Large intestine (tissue), 12 donors: ENCODE measurements at places on chromosomes 13 and 19. TPM values are rescaled to one million over a fixed set of nuclear protein-coding genes. Genes with fewer than 3 reads are reported as not detected.
A peak's percentile ranks its signal among the peaks of the same experiment; 100 is the strongest.

Gene FCAR
- polyA plus RNA-seq = not detected

Gene PTPRH
- 28.1 TPM for polyA plus RNA-seq

Gene NAXD
- polyA plus RNA-seq = 37.0 TPM

Gene RGL3
- 5.3 TPM for polyA plus RNA-seq

Gene SLC7A10
- polyA plus RNA-seq = 20.9 TPM

Gene LIM2
- not detected for polyA plus RNA-seq

Gene KLK6
- polyA plus RNA-seq = 0.58 TPM

Gene CGB2
- not detected for polyA plus RNA-seq

Gene ARHGAP45
- polyA plus RNA-seq = 14.0 TPM

GRCh38 chr13:87677496-87678371, 6.6 kb downstream of the SLITRK5 start:
- no peaks in the 10 kb centered on the region for H3K36me3 ChIP-seq
- H3K27ac ChIP-seq = no peak overlapping the region
- H3K4me3 ChIP-seq = peak overlapping the region; percentile 28

GRCh38 chr19:4738734-4739133, 15.1 kb upstream of the DPP9 start:
- no peaks in the 10 kb centered on the region for H3K4me1 ChIP-seq
- no peaks in the 10 kb centered on the region for H3K36me3 ChIP-seq
- H3K27ac ChIP-seq = no peak overlapping the region
- H3K4me3 ChIP-seq = no peak overlapping the region

- no peaks in the 10 kb centered on the region for H3K36me3 ChIP-seq
- DNase-seq = peak; percentile 37
- H3K27me3 ChIP-seq = no peaks in the 10 kb centered on the region
- no peak overlapping the region for H3K4me3 ChIP-seq
Measured at GRCh38 chr13:57527114-57527735, 104.3 kb upstream of the PCDH17 start.

DNA sequence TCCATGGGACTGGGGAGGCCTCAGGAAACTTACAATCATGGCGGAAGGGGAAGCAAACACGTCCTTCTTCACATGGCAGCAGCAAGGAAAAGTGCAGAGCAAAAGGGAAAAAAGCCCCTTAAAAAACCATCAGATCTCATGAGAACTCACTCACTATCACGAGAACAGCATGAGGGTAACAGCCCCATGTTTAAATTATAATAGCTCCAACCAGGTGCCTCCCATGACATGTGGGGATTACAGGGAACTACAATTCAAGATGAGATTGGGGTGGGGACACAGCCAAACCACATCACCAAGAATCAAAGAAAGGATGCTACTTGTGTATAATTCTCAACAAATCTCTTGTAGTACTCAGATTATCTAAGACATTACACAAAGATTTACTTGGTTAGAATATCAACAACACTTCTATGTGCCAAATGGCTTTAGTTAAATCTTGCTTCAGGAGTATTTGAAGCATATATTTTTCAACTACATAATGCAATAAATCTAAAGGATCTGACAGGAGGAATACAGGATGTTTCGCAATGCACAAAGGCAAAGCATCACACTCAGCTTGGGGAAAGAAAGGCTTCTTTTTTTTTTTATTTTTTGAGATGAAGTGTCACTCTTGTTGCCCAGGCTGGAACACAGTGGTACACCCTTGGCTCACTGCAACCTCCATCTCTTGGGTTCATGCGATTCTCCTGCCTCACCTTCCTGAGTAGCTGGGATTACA, 180.0 kb downstream of the LHFPL6 start:
- no peaks in the 10 kb centered on the region for H3K4me1 ChIP-seq
- DNase-seq = no peak
- no peak overlapping the region for H3K4me3 ChIP-seq
- H3K36me3 ChIP-seq = no peaks in the 10 kb centered on the region

DNA sequence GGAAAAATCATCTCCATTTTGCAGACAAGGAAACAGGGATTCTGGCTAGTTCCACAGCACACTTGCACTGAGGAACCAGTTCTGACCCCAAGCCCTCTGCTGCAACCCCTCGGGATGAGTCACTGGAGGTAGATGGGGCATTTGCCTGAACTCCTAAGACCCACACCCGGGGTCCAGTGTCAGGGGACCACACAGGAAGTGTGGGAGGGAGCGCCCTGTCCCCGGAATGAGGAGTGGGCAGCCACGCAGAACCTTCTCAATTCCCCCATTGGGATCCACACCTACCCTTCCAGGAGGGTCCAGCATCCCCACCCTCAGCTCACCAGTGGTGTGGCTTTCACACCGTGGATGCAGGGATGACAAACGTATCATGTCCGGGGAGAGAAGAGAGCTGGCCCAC, 62.7 kb downstream of the TSHZ3 start:
- no peak overlapping the region for H3K4me3 ChIP-seq
- DNase-seq = no peak
- H3K36me3 ChIP-seq = no peaks in the 10 kb centered on the region
- no peaks in the 10 kb centered on the region for H3K4me1 ChIP-seq
- no peaks in the 10 kb centered on the region for H3K27me3 ChIP-seq

DNA sequence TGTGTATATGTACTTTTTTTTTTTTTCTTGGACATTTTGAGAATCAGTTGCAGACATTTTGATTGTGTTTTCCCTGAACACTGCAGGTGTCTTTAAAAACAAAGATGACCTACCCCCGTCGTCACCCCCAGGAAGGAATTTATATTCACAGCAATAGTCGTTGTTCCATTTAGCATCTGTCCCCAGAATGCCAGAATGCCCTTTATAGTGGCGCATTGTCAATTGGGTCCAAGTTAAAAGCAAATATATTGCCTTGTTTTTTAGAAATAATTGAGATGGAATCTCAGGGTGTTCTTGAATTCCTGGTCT, 1.8 kb upstream of the RNF225 start:
- H3K4me1 ChIP-seq = peaks cover 3% of the 10 kb centered on the region
- peaks cover 29% of the 10 kb centered on the region for H3K27me3 ChIP-seq
- no peak for DNase-seq
- peaks cover 56% of the 10 kb centered on the region for H3K36me3 ChIP-seq
- H3K4me3 ChIP-seq = no peak overlapping the region

GRCh38 chr13:40549500-40550094, 116.8 kb downstream of the FOXO1 start:
- no peaks in the 10 kb centered on the region for H3K4me1 ChIP-seq
- no peak for DNase-seq
- H3K4me3 ChIP-seq = no peak overlapping the region
- no peaks in the 10 kb centered on the region for H3K27me3 ChIP-seq
- no peak overlapping the region for H3K27ac ChIP-seq

GRCh38 chr13:41971848-41972247, 10.9 kb upstream of the VWA8 start:
- no peaks in the 10 kb centered on the region for H3K36me3 ChIP-seq
- no peaks in the 10 kb centered on the region for H3K4me1 ChIP-seq
- no peaks in the 10 kb centered on the region for H3K27me3 ChIP-seq

- no peaks in the 10 kb centered on the region for H3K27me3 ChIP-seq
- no peaks in the 10 kb centered on the region for H3K4me1 ChIP-seq
- H3K27ac ChIP-seq = no peak overlapping the region
- H3K36me3 ChIP-seq = no peaks in the 10 kb centered on the region
Measured at GRCh38 chr13:47865883-47866282, 135.2 kb downstream of the SUCLA2 start.

- no peaks in the 10 kb centered on the region for H3K36me3 ChIP-seq
- H3K27ac ChIP-seq = no peak overlapping the region
- no peak overlapping the region for H3K4me3 ChIP-seq
- no peak for DNase-seq
- no peaks in the 10 kb centered on the region for H3K27me3 ChIP-seq
- H3K4me1 ChIP-seq = peaks cover 3% of the 10 kb centered on the region
Measured at GRCh38 chr13:24110011-24110410, 50.5 kb upstream of the SPATA13 start.

- H3K4me1 ChIP-seq = no peaks in the 10 kb centered on the region
- DNase-seq = no peak
- H3K4me3 ChIP-seq = no peak overlapping the region
- H3K27ac ChIP-seq = no peak overlapping the region
- H3K27me3 ChIP-seq = no peaks in the 10 kb centered on the region
Measured at GRCh38 chr19:54792814-54793213, 10.6 kb upstream of the KIR2DL4 start.

- H3K4me3 ChIP-seq = no peak overlapping the region
- DNase-seq = no peak
- H3K4me1 ChIP-seq = no peaks in the 10 kb centered on the region
- H3K27ac ChIP-seq = no peak overlapping the region
- no peaks in the 10 kb centered on the region for H3K27me3 ChIP-seq
Measured at GRCh38 chr19:51735759-51736449, 12.1 kb upstream of the HAS1 start.

DNA sequence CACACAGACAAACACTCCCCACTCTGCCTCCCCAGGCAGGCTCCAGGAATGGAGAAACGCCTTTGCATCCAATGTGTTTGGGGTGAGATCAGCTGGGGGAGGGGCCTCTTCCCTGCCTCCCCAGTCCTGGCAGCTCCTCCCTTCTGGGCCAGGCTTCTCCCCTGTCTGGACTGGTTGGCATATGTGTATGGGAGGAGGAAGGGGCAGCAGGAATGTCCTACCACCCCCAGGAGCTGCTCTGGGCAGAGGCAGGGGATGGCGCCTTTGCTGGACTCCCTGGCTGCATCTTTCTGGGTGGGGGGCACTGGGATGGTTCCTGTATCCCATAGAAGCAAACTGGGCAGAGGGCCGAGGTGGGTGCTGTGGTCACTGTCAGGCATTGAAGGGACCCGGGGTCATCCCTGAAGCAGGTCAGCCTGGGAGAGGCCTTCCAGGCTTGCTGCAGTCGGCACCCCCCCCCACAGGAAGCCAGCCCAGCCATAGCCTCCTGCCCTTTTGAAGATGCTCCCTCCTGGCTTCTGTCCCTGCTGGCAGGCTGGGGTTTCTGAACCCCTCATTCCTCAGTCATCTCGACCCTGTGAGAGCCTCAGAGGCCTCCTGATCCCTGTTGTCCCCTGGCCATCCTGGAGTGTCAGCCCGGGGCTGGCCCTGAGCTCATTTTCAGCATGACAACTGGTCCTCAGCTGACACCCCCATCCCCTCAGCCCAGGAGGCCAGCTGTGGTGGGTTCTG, 21.2 kb upstream of the SLC7A10 start:
- H3K4me3 ChIP-seq = no peak overlapping the region
- H3K27ac ChIP-seq = no peak overlapping the region
- H3K36me3 ChIP-seq = no peaks in the 10 kb centered on the region
- no peak for DNase-seq
- no peaks in the 10 kb centered on the region for H3K27me3 ChIP-seq
- peaks cover 17% of the 10 kb centered on the region for H3K4me1 ChIP-seq

DNA sequence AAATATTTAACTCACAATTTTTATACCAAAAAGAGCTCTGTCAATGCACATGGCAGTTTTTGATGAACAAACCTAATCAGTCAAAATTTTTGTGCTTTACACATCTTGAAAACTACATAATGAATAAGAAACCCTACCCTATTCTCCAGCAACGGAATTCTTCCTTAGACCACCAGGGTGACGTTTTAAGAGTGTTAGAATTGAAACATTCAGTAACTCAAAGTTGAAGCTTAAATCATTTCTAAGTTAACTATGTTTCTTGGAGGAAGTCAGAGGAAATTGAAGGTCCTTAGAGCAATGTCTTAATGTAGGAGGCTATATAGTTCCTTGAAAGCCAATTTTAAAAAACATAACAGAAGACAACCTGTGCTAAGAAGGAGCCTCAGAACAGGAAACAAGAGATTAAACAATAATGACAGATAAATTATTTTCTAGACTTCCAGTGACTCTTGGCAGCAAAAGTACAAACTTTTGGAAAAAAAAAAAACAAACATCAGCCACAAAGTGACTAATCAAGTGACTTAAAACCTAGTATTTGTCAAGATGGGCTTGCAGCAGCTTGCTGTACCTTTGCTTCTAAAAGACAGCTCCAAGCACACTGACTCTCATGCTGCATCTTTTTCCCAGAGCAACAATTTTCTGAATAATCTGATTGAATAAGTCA, 6.2 kb downstream of the SPRY2 start:
- H3K27me3 ChIP-seq = no peaks in the 10 kb centered on the region
- peaks cover 27% of the 10 kb centered on the region for H3K36me3 ChIP-seq
- peaks cover 4% of the 10 kb centered on the region for H3K4me1 ChIP-seq
- H3K27ac ChIP-seq = no peak overlapping the region
- no peak for DNase-seq
- H3K4me3 ChIP-seq = no peak overlapping the region

GRCh38 chr13:64453831-64454230, 2776.3 kb downstream of the PCDH9 start:
- H3K4me1 ChIP-seq = no peaks in the 10 kb centered on the region
- no peak overlapping the region for H3K27ac ChIP-seq
- H3K36me3 ChIP-seq = no peaks in the 10 kb centered on the region
- no peaks in the 10 kb centered on the region for H3K27me3 ChIP-seq
- no peak overlapping the region for H3K4me3 ChIP-seq

DNA sequence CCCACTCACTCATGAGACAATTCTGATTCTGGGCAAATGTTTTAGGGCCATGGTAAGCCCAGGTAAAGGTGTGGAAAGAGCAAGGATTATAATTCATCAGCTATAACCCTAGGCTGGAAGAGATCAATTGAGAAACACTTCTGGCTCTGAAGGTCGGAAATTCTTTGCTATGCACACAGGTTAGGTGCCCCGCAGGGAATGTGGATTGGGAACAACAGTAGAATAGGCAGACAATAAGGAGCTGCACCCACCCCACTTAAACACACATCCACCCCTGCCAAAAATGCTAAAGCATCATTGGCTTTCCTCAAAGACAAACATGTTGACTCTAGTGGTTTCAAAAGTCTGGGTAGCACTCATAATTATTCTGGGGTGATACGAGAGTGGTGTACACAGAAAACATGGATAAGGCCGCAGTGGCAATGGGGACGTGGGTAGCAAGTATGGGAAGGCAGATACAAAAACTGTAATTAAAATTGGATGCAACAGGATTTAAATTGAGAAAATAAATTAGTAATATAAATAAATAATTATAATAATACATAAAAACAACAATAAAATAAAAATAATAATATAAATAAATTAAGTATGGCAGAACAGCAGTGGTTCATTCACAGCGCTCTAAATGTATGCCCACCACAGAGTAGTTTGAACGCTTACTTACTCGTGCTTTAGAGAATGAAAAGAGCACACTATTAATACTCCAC, 8.6 kb downstream of the EFNB2 start:
- H3K27me3 ChIP-seq = no peaks in the 10 kb centered on the region
- H3K4me1 ChIP-seq = peaks cover 37% of the 10 kb centered on the region
- no peak overlapping the region for H3K27ac ChIP-seq
- DNase-seq = no peak
- no peaks in the 10 kb centered on the region for H3K36me3 ChIP-seq

GRCh38 chr19:16283210-16284061, 41.2 kb upstream of the KLF2 start:
- DNase-seq = peak; percentile 61
- no peaks in the 10 kb centered on the region for H3K36me3 ChIP-seq
- peak overlapping the region; percentile 67 for H3K27ac ChIP-seq
- H3K4me3 ChIP-seq = peak overlapping the region; percentile 1
- H3K27me3 ChIP-seq = peaks cover 7% of the 10 kb centered on the region
- peaks cover 7% of the 10 kb centered on the region for H3K4me1 ChIP-seq

GRCh38 chr13:92028695-92029094, 630.3 kb downstream of the GPC5 start:
- DNase-seq = no peak
- no peaks in the 10 kb centered on the region for H3K4me1 ChIP-seq
- no peaks in the 10 kb centered on the region for H3K36me3 ChIP-seq
